ENCODE measurements at places on chromosomes 3 and 15. TPM values are rescaled to one million over a fixed set of nuclear protein-coding genes. Genes with fewer than 3 reads are reported as not detected.

- DNase-seq: no peak
Measured at GRCh38 chr3:3074551-3075257, 35.5 kb downstream of the IL5RA start.

The GALNT15 gene
- 10.4 TPM for total RNA-seq

DNA sequence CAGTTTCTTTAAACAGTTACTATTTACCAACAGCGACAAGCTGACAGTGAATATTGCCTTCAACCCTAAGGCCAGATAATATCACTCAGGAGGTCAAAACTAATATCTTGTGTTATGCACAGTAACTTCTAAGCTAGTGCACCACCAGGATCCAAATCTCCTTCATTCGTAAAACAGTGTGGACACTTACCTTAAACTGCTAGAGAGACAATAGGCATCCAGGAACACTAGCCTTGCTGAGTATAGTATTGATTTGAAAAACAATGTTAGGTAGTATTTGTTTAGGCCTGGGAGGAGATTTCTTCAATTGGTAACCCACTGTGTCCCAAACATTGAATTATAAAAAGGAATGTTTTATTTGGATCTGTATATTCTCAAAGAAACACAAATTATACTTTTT lies 707.9 kb upstream of the UBE2E2 start:
- DNase-seq: no peak

The VIPR1 gene
- total RNA-seq: 1.4 TPM

The NRROS gene
- 3.2 TPM for total RNA-seq

The CILP gene
- total RNA-seq: 0.94 TPM

The PLCD1 gene
- 30.1 TPM for total RNA-seq

The SLC26A6 gene
- 27.5 TPM for total RNA-seq

GRCh38 chr15:65918945-65919344 lies 49.7 kb downstream of the RAB11A start:
- no peak for DNase-seq

The RUVBL1 gene
- total RNA-seq: 58.6 TPM

- no peak for DNase-seq
Measured at GRCh38 chr15:60627298-60627943, 148.5 kb upstream of the ICE2 start.

- no peak for DNase-seq
Measured at GRCh38 chr3:180123928-180124327, 87.2 kb upstream of the PEX5L start.

DNA sequence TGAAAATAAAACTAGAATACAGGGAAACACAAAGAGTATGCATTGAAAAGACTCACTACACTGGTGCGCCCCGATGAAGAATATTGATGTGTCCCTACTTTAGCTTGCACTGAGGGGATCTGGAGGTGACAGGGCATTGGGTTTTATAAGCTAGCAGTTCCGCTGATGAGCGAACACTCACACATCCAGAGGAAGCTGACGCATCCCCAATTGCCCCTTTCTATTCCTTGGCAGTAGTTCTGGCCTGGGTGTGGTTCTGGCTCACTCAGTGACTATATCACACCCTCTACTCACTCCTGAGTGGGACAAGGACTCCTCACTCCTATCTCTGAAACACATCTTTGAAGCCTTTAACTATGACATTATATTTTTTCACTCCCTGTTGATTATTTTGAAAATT lies 71.0 kb downstream of the B3GNT5 start:
- DNase-seq: no peak

- DNase-seq: no peak
Measured at GRCh38 chr3:25665315-25666280, 891 bp upstream of the TOP2B start.

Data from spinal cord (tissue), 10 donors.